ENCODE measurements at places on chromosomes 6 and 20.
A peak's percentile ranks its signal among the peaks of the same experiment; 100 is the strongest.

DNA sequence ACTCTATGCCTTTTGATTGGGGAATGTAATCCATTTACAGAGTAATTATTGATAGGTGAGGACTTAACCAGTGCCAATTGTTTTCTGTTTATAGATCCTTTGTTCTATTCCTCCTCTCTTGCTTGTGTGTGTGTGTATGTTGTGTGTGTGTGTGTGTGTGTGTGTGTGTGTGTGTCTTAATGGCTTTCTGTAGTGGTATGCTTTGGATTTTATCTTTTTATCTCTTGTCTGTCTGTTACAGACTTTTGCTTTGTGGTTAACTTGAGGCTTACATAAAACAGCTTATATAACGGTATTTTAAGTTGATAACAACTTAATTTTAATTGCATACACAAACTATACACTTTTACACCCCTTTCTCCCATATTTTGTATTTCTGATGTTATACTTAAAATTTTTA, 54.7 kb downstream of the CDC5L start:
- H3K27me3 ChIP-seq, result no peaks in the 10 kb centered on the region
- DNase-seq, result no peak
- H3K27ac ChIP-seq, result no peak overlapping the region
- peaks cover 17% of the 10 kb centered on the region for H3K36me3 ChIP-seq
- H3K4me1 ChIP-seq, result no peaks in the 10 kb centered on the region

DNA sequence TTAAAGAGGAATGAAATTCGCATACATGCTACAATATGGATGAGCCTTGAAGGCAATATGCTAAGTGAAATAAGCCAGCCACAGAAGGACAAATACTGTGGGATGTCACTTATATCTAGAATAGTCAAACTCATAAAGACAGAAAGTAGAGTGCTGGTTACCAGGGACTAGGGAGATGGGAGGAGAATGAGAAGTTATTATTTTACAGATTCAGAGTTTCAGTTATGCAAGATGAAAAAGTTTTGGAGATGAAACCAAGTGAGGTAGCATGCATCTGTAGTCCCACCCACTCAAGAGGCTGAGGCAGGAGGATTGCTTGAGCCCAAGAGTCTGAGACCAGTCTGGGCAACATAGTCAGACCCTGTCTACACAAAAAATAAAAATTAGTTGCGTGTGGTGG, 82.5 kb upstream of the ARID1B start:
- H3K27me3 ChIP-seq, result no peaks in the 10 kb centered on the region
- no peak overlapping the region for H3K27ac ChIP-seq
- DNase-seq, result no peak
- H3K4me1 ChIP-seq, result no peaks in the 10 kb centered on the region

GRCh38 chr6:40436685-40437604, 150.2 kb downstream of the LRFN2 start:
- no peaks in the 10 kb centered on the region for H3K27me3 ChIP-seq
- no peak for DNase-seq
- no peak overlapping the region for H3K27ac ChIP-seq
- no peak overlapping the region for H3K4me3 ChIP-seq

- H3K4me1 ChIP-seq, result no peaks in the 10 kb centered on the region
- H3K4me3 ChIP-seq, result no peak overlapping the region
- no peak for DNase-seq
- H3K27ac ChIP-seq, result no peak overlapping the region
Measured at GRCh38 chr6:14763139-14763538, 482.7 kb upstream of the JARID2 start.

DNA sequence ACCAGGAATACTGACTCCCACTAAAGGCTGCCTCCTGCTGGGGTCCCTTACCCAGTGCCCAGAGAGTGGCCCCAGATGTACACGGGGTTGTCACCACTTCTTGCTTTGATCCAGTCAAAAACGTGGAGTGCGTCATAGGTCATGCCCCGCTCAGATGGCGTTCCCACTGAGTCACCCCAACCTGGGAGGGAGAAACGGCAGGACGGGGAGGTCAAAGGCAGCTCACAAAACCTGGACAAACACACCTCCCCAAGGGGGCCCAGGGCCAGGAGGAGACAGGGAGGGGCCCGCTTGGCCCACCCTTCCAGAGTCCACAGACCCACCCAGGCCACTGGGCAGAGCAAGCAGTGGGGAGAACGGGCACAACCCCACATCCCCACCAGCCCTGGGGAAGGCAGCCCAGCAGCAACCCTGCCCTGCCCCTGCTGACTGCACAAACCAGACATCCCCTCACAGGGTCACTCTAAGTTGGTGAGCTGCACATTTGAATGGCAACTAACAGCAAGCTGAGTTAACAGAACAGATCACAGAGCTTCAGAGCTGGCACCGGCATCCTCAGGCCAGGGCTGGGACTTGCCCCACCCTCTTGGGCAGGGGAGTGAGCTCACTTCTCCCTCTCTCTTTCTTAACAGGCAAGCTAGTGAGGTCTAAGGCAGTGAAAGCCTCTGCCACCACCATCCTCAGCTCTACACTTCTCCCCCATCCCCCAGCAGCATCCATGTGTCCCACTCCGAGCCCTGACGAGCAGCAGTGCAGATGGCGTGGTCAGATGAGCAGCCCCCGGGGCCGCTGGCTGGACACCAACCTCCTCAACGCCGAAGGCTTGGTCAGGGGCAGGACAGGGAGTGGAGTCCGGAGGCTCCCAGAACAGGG, 61.7 kb downstream of the PYGB start:
- H3K36me3 ChIP-seq, result no peaks in the 10 kb centered on the region
- no peaks in the 10 kb centered on the region for H3K27me3 ChIP-seq
- peak; percentile 15 for DNase-seq
- H3K27ac ChIP-seq, result peak overlapping the region; percentile 59
- H3K4me3 ChIP-seq, result no peak overlapping the region
- peaks cover 21% of the 10 kb centered on the region for H3K4me1 ChIP-seq

DNA sequence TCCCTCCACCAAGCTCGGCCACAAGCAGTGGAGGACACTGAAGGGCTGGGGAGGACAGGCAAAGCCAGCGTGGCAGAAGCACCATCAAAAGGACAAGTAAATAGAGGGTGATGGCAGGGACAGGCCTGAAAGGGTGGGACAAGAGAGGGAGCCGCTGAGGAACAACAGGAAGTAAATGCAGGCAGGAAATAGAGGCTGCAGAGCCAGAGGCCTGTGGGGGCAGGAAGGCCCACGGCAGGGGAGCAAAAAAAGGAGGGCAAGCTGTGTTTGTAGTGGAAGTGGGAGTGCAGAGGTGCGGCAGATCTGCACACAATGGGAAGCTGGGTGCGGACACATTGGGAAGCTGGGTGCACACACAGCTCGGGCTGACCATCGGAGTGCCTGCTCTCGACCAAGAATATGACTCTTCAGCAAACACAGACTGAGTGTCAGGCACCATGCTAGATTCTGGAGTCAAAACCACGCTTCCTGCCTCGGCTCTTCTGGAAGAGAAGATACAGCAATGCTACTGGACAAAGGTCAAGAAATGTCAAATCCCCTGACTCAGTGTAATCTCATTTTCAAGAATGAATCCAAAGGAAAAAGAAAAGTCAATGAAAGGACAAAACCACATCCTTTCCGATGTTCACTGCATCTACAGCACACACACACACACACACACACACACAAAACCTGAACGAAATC, 40.4 kb upstream of the RAB22A start:
- DNase-seq, result no peak
- H3K27me3 ChIP-seq, result no peaks in the 10 kb centered on the region
- no peak overlapping the region for H3K27ac ChIP-seq
- H3K36me3 ChIP-seq, result peaks cover 55% of the 10 kb centered on the region
- H3K4me1 ChIP-seq, result no peaks in the 10 kb centered on the region
- H3K4me3 ChIP-seq, result no peak overlapping the region

DNA sequence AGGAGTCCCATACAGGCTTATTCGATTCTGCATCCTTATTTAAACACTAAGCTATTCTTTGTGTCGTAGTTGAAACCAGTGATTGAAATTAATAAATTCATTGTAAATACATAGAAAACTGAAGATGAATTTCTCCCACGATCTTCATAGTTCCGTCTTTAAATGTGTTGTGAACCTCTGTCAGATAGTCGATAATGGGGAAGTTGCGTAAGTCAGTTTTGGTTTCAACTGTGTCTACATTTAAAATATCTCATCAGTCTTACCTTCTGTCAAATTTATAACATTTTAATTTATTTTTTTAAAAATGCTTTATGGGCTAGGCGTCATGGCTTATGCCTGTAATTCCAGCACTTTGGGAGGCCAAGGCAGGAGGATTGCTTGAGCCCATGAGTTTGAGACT, 12.7 kb downstream of the STX11 start:
- no peaks in the 10 kb centered on the region for H3K4me1 ChIP-seq
- no peak for DNase-seq
- no peak overlapping the region for H3K27ac ChIP-seq
- H3K36me3 ChIP-seq, result no peaks in the 10 kb centered on the region
- H3K27me3 ChIP-seq, result no peaks in the 10 kb centered on the region

DNA sequence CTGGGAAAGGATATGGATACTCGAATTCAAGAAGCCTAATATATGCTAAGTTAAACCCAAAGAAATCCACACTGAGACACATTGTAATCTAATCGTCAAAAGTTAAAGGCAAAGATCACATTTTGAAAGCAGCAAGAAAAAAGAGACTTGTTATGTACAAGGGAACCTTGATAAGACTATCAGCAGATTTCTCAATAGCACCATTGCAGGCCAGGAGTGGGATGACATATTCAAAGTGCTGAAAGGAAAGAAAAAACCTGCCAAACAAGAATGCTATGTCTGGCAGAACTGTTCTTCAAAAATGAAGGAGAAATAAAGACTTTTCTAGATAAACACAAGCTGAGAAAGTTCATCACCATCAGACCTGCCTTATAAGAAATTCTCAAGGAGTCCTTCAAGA, 75.2 kb downstream of the COL21A1 start:
- no peaks in the 10 kb centered on the region for H3K4me1 ChIP-seq
- peaks cover 16% of the 10 kb centered on the region for H3K36me3 ChIP-seq
- no peak overlapping the region for H3K27ac ChIP-seq

GRCh38 chr6:167311286-167311685, 13.6 kb upstream of the TTLL2 start:
- DNase-seq, result no peak
- no peak overlapping the region for H3K4me3 ChIP-seq
- H3K36me3 ChIP-seq, result no peaks in the 10 kb centered on the region
- no peaks in the 10 kb centered on the region for H3K27me3 ChIP-seq
- no peak overlapping the region for H3K27ac ChIP-seq
- no peaks in the 10 kb centered on the region for H3K4me1 ChIP-seq

DNA sequence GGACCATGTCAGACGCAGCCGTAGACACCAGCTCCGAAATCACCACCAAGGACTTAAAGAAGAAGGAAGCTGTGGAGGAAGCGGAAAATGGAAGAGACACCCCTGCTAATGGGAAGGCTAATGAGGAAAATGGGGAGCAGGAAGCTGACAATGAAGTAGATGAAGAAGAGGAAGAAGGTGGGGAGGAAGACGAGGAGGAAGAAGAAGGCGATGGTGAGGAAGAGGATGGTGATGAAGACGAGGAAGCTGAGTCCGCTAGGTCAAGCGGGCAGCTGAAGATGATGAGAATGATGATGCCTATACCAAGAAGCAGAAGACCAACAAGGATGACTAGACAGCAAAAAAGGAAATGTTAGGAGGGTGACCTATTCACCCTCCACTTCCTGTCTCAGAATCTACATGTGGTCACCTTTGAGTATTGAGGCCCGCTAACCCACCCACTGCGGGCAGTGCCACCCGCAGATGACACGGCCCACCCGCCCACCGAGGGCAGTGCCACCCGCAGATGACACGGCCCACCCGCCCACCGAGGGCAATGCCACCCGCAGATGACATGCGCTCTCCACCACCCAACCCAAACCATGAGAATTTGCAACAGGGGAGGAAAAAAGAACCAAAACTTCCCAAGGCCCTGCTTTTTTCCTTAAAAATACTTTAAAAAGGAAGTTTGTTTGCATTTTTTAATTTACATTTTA, 43.3 kb downstream of the MGME1 start:
- no peak overlapping the region for H3K4me3 ChIP-seq
- no peak for DNase-seq
- H3K27ac ChIP-seq, result no peak overlapping the region
- no peaks in the 10 kb centered on the region for H3K36me3 ChIP-seq
- no peaks in the 10 kb centered on the region for H3K27me3 ChIP-seq

GRCh38 chr20:35887393-35888064, 66.8 kb downstream of the SCAND1 start:
- no peaks in the 10 kb centered on the region for H3K27me3 ChIP-seq
- H3K4me3 ChIP-seq, result no peak overlapping the region
- peaks cover 7% of the 10 kb centered on the region for H3K4me1 ChIP-seq
- DNase-seq, result no peak
- H3K36me3 ChIP-seq, result no peaks in the 10 kb centered on the region
- peak overlapping the region; percentile 31 for H3K27ac ChIP-seq

- no peaks in the 10 kb centered on the region for H3K4me1 ChIP-seq
- H3K27ac ChIP-seq, result no peak overlapping the region
- no peaks in the 10 kb centered on the region for H3K36me3 ChIP-seq
Measured at GRCh38 chr6:1191141-1191630, 120.7 kb upstream of the FOXQ1 start.

GRCh38 chr6:42899871-42900270, 16.0 kb upstream of the PTCRA start:
- H3K4me1 ChIP-seq, result no peaks in the 10 kb centered on the region
- DNase-seq, result no peak
- H3K27ac ChIP-seq, result peak overlapping the region; percentile 9
- no peak overlapping the region for H3K4me3 ChIP-seq
- no peaks in the 10 kb centered on the region for H3K36me3 ChIP-seq

GRCh38 chr20:49838546-49838945, 25.9 kb downstream of the SLC9A8 start:
- H3K4me3 ChIP-seq, result no peak overlapping the region
- H3K36me3 ChIP-seq, result no peaks in the 10 kb centered on the region
- H3K27ac ChIP-seq, result peak overlapping the region; percentile 72
- H3K4me1 ChIP-seq, result peaks cover 11% of the 10 kb centered on the region
- no peak for DNase-seq

- no peak overlapping the region for H3K4me3 ChIP-seq
- no peaks in the 10 kb centered on the region for H3K4me1 ChIP-seq
- no peak overlapping the region for H3K27ac ChIP-seq
- H3K27me3 ChIP-seq, result no peaks in the 10 kb centered on the region
- no peak for DNase-seq
Measured at GRCh38 chr6:55943329-55943728, 67.9 kb upstream of the BMP5 start.

DNA sequence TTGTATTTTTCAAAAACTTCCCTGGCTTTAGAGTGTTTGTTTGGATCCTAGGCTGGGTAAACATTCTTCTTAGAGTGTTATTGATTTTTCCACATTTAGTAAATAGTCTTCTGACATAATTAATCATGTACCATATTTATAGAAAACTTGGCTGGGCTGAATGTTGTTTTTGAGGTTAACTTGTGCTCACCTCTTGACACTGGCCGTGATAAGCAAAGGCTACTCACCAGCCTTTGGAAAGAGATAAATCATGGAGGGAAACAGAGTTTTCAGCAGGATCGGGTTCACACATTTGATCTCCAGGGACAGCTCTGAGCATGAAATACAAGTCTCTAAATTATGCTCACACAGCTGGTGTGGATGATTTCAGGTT, 6.2 kb upstream of the CD93 start:
- no peak for DNase-seq
- H3K27me3 ChIP-seq, result no peaks in the 10 kb centered on the region

- no peak overlapping the region for H3K27ac ChIP-seq
- DNase-seq, result no peak
- H3K4me1 ChIP-seq, result no peaks in the 10 kb centered on the region
- H3K27me3 ChIP-seq, result no peaks in the 10 kb centered on the region
- H3K36me3 ChIP-seq, result peaks cover 4% of the 10 kb centered on the region
Measured at GRCh38 chr6:136869451-136869850, 47.1 kb downstream of the PEX7 start.
